Astrocyte of the spinal cord (primary cell): ENCODE measurements at places on chromosomes 11 and 22.

- DNase-seq, result no peak
Observed at GRCh38 chr22:37324340-37325038, 42.2 kb downstream of the CYTH4 start.

- no peak for DNase-seq
Observed at GRCh38 chr11:97912629-97913028, 1108.1 kb upstream of the CNTN5 start.

GRCh38 chr11:7630002-7630401 is 43.3 kb downstream of the CYB5R2 start:
- no peak for DNase-seq

DNA sequence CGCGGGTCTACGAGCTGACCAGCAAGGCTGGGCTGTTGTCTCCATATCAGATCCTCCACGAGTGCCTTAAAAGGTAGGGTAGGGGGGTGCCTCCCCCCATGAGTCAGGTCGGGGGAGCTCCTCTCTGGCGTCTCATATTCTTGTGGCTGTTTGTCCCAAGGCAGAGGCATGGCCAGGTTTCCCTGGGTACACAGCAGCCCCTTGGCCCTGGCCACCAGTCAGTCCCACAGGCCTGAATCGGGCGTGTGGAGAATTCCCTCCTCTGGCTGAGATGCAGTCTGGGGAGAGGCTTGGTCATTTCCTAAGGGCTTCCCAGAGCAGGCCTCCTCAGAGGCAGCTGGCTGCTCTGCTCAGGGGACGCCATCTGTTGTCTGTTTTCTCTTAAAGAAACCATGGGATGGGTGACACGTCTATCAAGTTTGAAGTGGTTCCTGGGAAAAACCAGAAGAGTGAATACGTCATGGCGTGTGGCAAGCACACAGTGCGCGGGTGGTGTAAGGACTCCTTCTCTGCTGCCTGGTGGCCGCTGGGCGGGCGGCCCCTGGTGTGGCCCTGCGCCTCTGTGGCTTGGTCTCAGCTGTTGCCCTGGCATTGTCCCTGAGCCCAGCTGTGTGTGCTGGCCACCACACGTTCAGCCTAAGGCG is 9.6 kb upstream of the RANBP1 start:
- no peak for DNase-seq

DNA sequence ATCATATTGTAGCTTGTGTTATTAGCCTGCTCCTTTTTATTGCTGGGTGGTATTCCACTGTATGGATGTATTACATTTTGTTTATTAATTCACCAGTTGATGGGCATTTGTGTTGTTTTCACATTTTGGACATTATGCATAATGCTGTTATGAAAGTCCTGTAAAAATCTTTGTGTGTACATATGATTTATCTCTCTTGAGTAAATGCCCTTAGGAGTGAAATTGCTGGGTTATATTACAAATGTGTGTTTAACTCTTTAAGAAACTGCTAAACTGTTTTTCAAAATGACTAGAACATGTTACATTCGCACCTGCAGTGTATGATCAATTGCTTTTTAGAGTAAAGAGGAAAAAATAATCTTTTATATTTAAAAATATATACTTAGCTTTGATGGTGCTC is 54.4 kb upstream of the TP53I11 start:
- no peak for DNase-seq

GRCh38 chr22:31950226-31950625 is 5.9 kb downstream of the YWHAH start:
- no peak for DNase-seq

GRCh38 chr11:35045236-35045820 is 93.6 kb upstream of the CD44 start:
- DNase-seq, result no peak

DNA sequence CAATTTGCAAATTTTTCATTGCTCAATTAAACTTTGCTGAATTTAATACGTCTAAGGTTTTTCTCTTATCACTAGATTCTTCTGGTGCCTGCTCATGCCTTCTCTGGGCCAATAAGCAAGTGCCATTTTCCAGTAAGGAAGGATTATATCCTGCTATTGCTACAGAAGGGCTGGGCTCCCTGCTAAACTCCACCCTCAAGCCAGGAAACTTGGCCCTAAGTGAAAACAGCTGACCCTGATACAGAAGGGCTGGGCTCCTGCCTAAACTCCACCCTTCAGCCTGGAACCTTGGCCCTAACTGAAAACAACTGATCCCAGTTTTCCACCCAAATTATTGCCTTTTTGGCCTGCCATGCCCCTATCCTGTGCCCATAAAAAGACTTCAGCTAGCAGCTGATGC is 385.3 kb downstream of the DYNC2H1 start:
- no peak for DNase-seq

- DNase-seq, result no peak
Observed at GRCh38 chr22:37626556-37627075, 12.9 kb upstream of the SH3BP1 start.

DNA sequence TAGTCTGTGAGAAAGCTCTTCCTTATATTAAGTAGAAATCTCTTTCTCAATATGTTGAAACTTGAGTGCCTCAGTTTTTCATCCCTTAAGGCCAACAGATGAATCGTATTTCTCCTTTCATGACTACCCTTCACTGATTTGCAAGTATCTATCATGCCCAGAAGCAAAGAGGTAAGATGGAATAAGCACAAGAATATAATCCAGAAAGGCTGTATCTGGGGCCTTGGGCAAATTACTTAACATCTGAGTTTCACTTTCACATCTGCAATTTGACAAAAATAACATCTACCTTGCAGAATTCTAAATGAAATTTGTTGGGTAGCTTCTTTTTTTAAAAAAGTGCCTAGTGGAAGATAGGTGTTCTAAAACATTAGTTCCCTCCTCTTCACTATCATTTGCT is 552.4 kb upstream of the ANO5 start:
- no peak for DNase-seq

DNA sequence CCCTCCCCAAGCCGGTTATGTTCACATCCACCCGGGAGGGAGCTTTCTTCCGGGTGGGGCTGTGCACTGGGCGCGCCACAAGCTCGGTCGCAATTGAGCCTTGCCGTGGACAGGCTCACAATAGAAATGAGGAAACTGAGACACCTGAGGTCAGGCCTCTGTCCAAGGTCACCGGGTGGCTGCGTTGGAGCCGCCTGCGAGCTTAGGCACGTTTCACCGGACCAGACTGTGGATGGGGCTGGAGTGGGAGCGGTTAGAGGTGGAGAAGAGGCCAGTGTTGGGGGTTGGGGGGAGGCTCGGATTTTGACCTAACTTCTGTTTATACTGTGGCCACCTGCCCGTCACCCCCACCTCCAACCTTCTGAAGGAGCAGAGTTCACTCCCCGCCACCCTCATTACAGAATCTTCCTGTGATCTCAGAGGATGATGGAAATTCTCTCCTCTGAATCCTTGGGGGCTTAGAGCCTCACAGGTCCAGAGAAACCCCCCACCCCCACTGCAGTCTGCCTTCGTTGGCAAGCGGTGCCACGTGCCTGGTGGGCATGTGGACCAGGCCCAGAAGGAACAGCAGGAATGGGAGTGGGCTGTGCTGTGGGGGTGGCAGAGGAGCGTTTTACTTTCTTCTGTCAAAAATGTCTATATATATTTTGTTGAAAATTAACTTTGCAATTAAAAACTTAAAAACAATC is 631 bp upstream of the NPTXR start:
- DNase-seq, result no peak

DNA sequence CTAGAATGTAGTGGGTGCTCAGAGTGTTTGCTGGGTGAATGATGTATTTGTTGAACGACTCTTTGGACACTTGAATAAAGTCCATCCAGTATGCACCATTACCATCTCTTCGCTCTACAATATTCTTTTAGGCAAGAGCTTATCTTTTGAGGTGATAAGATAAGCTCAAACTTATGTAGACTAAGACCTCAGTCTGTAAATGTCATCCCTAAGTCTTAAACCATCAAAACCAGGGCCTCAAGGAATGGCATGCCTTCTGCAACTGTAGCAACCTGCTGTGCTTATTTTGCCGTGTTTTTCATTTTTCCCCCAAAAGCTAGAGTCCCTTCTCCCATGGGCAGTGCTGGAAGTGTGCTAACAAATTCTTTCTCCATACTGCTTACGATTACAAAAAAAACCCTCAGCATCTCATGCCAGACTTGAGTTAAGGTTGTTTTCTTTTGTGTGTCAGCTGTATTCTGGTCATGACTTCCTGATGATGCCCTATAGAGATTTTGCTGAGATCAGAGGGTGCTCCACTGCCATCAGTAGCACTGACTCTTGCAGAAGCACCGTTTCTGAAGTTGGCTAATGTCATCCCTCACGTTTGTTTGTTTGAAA is 27.8 kb downstream of the LIMK2 start:
- peak; percentile 41 for DNase-seq

- DNase-seq, result peak; percentile 71
Observed at GRCh38 chr11:86802601-86803051, 2.3 kb downstream of the PRSS23 start.

DNA sequence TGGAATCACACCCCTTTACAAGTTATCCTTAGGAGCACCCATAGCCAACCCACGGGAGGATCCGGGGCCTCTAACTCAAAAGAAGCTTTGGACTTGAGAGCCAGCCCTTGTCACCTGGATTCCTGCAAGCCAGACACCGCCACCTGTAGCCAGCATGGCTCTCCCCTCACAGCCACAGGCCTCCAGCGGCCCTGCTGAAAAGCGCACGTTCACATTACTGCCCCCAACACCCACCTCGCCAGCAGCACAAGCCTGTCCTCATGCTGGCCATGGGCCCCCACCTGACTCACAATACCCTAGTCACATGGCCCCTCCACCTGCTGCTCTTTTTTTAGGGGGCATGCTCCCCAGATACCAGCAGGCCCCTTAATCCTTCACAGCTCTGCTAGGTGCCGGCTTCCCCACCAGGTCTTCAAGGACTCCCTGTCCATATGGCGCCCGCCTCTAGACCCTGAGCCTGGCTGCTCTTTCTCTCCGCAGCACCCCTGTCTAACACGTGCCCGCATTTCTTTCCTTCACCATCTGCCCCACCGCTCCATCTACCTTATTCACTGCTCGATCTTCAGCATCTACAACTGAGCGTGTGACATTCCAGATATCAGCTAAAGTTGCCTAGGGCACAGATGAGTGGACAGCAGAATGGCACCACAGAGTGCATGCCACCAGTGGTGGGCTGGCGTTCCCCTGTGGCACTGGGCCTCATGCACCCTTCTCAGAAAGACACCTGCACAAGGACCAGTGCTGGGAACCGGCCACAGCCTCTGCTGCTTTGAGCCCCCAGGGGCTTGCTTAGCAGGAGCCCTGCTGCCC is 6.6 kb downstream of the CARS1 start:
- DNase-seq, result no peak

- DNase-seq, result no peak
Observed at GRCh38 chr11:117855186-117855845, 21.1 kb downstream of the FXYD6 start.

DNA sequence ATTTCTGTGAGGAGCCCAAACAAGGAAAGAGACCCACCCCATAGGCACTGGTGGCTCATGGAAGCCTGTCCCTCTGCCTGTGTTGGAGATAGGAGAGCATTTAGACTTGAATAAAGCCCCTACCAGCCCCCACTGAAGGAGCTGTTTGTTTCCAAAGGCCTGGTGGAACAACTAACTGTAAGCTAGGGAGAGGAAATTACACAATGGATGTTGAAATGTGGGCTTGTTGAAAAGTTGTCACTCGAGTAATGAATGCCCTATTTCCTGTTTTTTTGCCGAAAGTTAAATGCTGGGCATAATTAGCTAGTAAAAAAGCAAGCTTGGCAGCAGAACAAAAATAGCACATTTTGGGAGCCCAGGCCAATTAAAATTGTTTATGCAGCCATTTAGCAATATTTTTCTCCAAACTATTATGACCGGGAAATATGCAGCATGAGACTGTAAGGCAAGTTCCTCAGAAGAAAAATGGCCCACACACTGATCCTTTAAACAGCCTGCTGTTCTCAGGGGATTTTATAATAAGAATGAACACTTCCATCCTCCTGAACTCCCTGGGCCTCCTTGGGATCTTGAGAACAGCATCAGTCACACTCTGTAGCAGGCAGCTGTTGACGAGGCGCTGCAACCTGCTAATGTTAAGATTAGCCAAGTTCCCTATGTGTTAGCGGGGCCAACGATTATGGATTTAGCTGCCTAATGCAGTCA is 38.6 kb upstream of the LMO2 start:
- DNase-seq, result no peak

DNA sequence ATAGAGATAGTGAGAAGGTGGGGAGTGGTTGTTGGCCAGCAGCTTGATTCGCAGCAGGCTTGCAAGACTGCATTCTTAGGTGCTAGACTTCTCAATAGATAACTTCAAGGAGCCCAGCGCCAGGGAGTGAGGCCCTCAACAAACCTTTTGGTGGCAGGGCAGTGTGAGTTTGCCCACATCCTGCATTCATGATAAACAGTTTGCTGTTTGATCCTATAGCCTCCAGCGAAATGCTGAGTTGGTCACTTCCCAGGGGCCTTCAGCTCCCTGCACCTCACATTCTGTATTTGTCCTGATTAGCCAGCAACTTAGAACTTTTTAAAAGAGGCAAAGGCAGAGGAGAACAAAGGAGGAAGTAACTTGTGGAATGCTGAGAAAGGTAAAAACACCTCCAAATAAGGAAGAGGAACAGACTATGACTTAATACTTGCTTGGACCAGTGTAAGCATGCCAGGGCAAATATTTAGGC is 25.1 kb downstream of the OR10A6 start:
- no peak for DNase-seq

- peak; percentile 52 for DNase-seq
Observed at GRCh38 chr11:118435290-118435892, 901 bp upstream of the KMT2A start.

- DNase-seq, result no peak
Observed at GRCh38 chr11:92357344-92357743, 132.7 kb downstream of the FAT3 start.

DNA sequence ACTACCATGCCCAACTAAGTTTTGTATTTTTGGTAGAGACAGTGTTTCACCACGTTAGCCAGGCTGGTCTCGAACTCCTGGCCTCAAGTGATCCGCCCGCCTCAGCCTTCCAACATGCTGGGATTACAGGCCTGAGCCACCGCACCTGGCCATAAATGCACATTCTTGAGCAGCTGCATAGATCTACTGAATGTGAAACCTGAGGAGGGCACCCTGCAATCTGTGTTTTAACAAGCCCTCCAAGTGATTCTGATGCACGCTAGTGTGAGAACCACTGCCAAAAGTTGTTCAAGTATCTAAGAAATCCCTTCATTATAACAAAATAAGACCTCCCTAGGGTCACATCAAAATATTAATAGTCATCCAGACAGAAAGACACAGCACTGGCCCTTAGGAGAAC is 89.3 kb downstream of the RDX start:
- DNase-seq, result no peak

DNA sequence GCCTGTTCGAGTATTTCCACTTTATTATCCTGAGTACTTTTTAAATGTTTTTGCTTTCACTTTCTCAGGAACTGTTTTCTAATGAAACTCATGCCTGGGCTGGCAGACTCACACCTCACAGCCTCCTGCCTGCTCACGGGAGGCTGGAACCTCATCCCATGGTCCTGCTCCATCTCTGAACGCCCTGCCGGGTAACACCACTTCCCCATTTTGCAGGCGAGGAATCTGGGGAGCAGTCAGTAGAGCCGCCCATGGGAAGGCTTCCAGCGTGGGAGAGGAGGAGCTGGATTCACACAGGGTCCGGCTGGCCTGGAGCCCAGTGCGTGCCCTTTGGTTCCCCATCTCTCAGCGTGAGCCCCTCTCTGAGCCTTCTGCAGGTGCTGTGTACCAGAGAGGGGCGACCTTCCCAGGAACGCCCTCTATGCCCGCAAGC is 53.6 kb downstream of the SCUBE1 start:
- no peak for DNase-seq

- peak; percentile 86 for DNase-seq
Observed at GRCh38 chr11:70244698-70245097, 25.8 kb upstream of the PPFIA1 start.
